Mesothelial cell of epicardium (in vitro differentiated cells): ENCODE measurements at places on chromosomes 5 and 9.

DNA sequence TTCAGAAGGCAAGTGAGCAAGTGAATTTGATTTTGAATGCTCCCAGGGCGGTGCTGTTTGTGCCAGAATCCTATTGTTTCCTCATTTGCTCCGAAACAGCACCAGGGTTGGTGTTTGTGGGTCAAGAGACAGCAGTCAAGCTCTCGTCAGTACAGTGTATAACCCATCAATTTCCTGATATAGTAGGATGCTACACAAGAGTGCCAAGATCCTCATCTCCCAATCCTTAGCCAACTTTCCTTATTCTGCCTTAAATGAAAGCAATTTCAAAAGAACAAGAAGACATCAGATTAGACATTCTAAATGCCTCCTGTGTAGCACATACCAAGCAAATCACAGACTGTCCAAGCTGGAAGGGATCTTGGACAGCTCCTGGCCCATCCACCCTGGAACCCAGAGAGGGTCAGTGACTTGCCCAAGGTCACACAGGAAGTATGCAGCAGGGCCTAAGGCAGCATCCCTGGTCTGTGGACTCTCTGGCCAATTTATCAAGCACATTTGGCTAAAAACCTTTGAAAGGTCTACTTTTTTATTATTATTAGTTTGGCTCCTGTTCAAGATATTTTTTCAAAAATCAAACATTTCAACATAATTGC is 4.5 kb downstream of the WHRN start:
- peaks cover 55% of the 10 kb centered on the region for H3K4me1 ChIP-seq
- peak overlapping the region; percentile 15 for H3K27ac ChIP-seq
- no peaks in the 10 kb centered on the region for H3K27me3 ChIP-seq
- DNase-seq, result no peak
- H3K4me3 ChIP-seq, result no peak overlapping the region
- H3K36me3 ChIP-seq, result no peaks in the 10 kb centered on the region

DNA sequence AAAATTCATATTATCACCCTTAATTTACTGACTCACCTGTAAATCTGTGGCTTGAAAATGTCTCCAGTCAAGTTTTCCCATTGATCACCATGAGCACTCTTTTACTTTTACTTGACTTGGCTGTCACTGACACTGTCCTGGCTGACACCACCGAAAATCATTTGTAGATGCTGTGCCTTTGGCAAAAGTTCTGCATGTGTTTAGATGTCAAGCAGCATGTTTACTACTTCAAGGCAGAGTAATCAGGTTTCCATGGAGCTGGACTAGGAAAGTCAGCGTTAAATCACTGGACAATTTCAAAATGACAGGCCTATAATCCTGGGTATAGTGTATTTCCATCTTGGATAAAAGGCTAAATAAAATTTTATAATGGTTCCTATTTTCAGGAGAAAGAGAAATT is 1530.6 kb upstream of the CDH6 start:
- H3K4me3 ChIP-seq, result no peak overlapping the region
- no peaks in the 10 kb centered on the region for H3K4me1 ChIP-seq

GRCh38 chr5:1436036-1436435 is 9.2 kb downstream of the SLC6A3 start:
- H3K27me3 ChIP-seq, result peaks cover 37% of the 10 kb centered on the region
- H3K4me1 ChIP-seq, result no peaks in the 10 kb centered on the region
- H3K27ac ChIP-seq, result no peak overlapping the region
- no peaks in the 10 kb centered on the region for H3K36me3 ChIP-seq

- DNase-seq, result no peak
- H3K4me3 ChIP-seq, result no peak overlapping the region
- peaks cover 8% of the 10 kb centered on the region for H3K27me3 ChIP-seq
- no peak overlapping the region for H3K27ac ChIP-seq
- H3K36me3 ChIP-seq, result peaks cover 8% of the 10 kb centered on the region
These were observed 45.3 kb upstream of the NSMF start for GRCh38 chr9:137504432-137504777.

- H3K27ac ChIP-seq, result no peak overlapping the region
- peaks cover 5% of the 10 kb centered on the region for H3K4me1 ChIP-seq
- H3K4me3 ChIP-seq, result no peak overlapping the region
- no peak for DNase-seq
These were observed 12.2 kb downstream of the ABCA1 start for GRCh38 chr9:104915753-104916152.
